Activated T-cell treated with anti-CD3 and anti-CD28 coated beads for 4 hours (primary cell): ENCODE measurements at places on chromosomes 2 and 18.

- DNase-seq, result no peak
Measured at GRCh38 chr18:67467188-67467587, 49.3 kb downstream of the DSEL start.

GRCh38 chr2:53939656-53940055 lies 31.1 kb downstream of the PSME4 start:
- no peak for DNase-seq

DNA sequence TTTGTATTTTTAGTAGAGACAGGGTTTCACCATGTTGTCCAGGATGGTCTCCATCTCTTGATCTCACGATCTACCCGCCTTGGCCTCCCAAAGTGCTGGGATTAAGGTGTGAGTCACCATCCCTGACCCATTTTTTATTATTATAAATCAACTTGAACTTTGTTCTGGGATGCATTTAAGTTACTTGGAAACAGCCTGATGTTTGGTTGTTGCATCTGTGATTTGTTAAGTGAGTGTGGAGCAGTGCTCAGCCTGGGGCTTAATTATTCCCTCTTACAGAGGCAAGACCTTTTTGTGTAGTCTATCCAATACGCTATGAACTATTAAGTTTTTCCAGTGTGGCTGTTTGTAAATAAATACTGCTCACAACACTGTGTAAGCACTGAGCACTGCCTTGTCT lies 32.6 kb downstream of the MTA3 start:
- DNase-seq, result no peak

DNA sequence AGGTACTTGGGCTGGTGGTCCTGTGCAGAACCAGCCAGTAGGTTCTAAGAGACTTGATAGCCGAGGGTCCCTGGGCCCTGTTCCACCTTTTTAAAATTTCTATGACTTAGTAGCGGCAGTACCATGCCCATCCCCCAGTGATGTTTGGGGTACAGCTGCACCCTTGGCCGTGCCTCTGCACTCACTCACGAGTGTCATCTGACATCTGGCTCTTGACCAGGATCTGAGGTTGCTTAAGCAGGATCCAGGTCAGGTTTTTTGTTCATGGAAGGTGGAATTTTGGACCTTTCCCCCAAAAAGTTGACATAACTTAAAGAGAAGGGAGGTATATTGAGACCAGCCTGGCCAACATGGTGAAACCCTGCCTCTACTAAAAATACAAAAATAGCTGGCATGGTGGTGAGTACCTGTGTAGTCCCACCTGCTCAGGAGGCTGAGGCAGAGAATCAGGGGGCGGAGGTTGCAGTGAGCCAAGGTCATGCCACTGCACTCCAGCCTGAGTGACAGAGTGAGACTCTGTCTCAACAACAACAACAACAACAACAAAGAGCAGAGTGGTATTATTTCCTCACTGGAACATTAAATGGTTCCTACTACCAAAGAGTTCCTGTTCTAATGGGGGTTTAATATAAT lies 163.6 kb downstream of the NEDD4L start:
- DNase-seq, result no peak

- no peak for DNase-seq
Measured at GRCh38 chr2:169683425-169684134, 10.6 kb downstream of the CFAP210 start.

DNA sequence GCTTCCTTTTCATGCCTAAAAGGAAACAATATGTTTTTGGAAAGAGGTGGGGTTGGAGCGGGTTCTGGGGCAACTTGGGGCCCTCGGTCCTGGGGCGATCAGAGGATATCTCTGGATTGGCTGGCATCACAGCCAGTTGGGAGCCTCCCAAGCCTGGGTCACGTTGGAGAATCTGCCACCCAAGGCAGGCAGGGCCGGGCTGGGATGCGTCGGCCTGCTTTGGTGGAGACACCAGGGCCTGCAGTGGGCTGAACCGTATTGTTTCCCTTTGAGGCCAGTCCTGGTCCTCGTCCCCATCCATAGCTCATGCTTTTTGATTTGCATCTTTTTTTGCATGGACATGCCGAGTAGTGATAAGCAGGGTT lies 235.8 kb downstream of the ATAD2B start:
- no peak for DNase-seq

DNA sequence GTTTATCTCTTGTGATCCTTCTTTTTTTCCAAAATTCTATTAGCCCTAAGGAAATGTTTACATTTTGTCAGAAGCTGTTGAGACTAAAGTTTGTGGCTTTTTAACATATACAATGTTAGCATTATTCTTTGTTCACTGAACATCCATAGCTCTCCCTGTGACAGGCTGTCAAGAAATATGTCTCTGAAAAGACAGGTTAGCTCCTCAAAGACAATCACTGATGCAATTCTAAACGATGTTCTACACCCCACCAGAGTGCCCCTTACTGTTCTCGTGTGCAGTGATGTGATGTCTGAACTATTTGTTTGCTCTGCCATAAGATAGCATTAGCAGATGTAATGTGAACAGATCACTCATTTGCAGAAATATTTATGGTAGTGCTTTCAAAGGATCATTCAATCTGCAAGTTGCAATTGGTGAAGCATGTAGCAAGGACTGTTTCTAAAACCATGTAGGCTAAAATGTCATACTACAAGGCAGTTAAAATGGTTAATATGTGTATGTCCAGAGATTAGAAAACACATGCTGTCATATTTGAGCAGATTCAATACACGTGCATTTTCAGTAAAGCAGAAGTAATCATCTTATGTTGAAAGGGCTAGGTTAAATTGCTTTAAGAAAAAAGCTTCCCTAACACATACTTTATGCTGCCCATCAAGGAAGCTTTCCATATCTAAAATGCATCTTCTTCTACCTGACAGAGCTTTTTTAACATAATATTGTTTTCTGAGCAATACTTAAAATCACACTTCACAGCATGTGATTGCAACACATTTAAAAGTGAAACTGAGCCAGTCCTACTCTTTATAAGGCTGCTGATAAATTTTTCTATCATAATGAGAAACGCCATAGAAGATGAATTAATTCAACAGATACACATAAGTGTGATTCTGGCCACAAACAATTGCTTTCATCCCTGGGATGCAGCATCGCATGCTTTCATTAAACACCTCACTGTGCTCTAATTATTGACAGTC lies 285.7 kb upstream of the UBE2E3 start:
- DNase-seq, result no peak

- DNase-seq, result no peak
Measured at GRCh38 chr2:8525582-8526402, 156.1 kb upstream of the ID2 start.

DNA sequence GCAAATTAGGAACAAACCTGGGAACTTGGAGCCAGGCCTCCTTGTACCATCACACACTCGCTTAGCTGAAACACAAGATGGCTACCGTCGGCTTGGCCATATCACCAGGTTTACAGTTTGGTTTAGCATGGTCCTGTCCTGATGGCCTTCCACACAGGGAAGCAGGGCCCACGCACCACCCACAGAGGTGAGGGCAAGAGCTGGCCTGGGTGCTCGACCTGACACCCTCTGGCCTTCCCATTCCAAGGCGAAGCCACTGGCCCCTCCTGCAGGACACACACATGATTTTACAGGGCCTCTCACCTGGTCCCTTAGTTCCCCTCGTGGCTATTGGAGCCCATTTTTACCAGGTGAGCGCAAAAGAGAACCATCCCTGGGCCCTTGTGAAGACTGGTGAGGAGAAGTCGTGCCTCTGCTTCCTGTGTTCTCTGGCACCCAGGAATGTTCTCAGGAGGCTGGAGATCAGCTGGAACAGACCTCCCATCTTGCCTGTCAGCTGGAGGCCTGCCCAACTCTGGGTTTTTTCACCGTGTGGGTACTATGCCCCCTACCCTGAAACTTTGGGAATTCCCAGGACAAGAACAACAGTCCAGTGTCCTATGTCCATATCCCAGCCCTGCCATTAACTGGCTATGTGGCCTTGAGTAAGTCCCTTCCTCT lies 53.0 kb upstream of the FOSL2 start:
- DNase-seq, result no peak

DNA sequence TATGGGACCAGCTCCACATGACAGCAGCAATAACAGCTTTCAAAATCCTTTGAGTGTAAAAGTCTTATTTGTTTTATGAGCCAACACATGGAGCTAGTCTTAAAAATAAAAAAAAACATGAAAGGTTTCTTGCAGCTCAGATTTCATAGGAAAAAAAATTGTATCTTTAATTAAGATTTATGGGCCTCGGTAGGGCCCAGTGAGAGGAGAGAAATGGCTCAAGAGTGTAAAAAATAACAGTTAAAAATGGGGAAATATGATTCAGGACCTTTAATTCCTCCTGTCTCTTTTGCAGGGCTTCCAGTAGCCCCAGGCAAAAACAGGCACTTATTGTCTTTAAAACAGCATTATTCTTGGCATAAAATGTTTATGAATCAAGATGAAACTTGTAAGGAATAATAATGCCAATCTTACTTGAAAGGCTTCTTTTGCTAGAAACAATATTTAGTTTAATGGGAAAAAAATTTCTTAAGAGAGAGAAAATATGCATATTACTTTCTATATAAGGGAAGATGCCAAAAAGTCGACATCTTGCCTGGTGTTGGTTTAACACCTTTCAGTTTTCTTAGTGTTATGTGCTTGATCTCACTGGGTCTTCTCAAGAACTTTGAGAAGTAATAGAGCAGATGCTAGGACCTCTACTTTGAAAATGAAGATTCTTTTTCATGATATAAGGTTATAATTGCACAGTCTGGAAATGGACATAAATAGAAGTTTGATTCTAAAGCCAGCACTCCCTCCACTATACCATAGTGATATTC lies 71.3 kb upstream of the SETBP1 start:
- no peak for DNase-seq

DNA sequence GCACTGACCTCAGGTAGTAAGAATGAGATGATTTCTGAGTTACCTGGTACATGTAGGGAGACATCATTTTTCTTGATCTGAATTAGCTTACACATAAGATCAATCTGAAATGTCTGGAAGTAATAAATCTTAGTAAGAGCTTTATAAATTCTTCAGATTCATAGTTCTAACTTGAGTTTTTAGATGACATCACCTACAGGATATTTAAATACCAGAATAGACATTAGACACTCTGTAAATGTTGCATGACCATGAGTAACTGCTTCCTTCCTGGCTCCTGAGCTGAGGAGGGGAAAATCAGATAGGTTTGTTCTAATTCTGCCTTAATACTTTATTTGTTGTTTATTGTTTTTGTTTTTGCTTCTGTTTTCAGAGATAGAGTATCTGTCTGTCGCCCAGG lies 181.8 kb downstream of the PHLPP1 start:
- no peak for DNase-seq

DNA sequence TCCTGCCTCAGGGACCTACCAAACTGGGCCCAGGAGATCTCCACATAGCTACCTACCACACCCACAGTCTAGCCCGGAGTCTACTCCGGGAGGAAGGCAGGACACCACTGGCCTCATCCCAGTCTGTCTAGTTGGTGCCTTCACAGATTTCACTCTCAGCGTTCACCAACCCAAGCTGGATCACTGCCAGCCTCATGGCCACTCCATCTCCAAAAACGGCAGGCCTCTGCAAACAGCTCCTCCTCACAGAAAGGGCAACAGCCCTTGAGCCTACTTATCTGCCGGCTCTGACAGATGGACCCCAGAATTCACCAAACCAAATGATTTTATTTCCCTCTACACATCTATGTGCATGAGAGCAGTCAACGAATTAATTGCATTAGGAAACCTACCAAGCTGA lies 61.3 kb downstream of the NCKAP5 start:
- no peak for DNase-seq

GRCh38 chr2:232228971-232229894 lies 149.3 kb upstream of the ALPP start:
- no peak for DNase-seq
